ENCODE measurements at places on chromosomes 4 and X. TPM values are rescaled to one million over a fixed set of nuclear protein-coding genes. Genes with fewer than 3 reads are reported as not detected.

RRH gene
- total RNA-seq, result not detected

DDIT4L gene
- 3.4 TPM for total RNA-seq

BRCC3 gene
- 42.5 TPM for total RNA-seq

ATP2B3 gene
- total RNA-seq, result 0.10 TPM

RASSF6 gene
- not detected for total RNA-seq

DNA sequence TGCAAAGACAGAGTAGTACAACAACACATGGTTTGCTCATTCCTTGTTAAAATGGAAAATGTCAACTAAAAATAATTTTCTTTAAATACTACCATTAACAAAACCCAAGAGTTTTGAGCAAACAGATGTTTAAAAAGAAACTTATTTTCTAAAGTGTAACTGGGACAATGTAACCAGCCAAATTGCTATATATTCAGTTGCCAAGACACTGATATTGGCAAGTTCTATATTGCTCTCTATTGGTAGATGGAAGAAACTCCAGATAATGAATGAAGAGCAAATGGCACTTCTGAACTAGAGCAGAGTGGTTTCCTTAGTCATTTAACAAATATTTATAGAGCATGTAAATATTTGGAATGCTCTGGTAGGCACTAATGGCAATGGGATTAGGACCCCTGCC is 966.2 kb downstream of the RPA4 start:
- peaks cover 15% of the 10 kb centered on the region for H3K36me3 ChIP-seq
- no peak overlapping the region for H3K4me3 ChIP-seq
- DNase-seq, result no peak
- peaks cover 9% of the 10 kb centered on the region for H3K27me3 ChIP-seq
- H3K27ac ChIP-seq, result no peak overlapping the region
- no peaks in the 10 kb centered on the region for H3K4me1 ChIP-seq

- H3K27me3 ChIP-seq, result no peaks in the 10 kb centered on the region
- no peak for DNase-seq
- H3K4me1 ChIP-seq, result peaks cover 7% of the 10 kb centered on the region
- no peaks in the 10 kb centered on the region for H3K36me3 ChIP-seq
Observed at GRCh38 chrX:8036914-8037313, 109.7 kb upstream of the PNPLA4 start.

GRCh38 chr4:42410446-42410845 is 13.2 kb downstream of the SHISA3 start:
- peaks cover 13% of the 10 kb centered on the region for H3K4me1 ChIP-seq
- H3K4me3 ChIP-seq, result no peak overlapping the region
- no peak overlapping the region for H3K27ac ChIP-seq
- peaks cover 5% of the 10 kb centered on the region for H3K27me3 ChIP-seq
- DNase-seq, result no peak

DNA sequence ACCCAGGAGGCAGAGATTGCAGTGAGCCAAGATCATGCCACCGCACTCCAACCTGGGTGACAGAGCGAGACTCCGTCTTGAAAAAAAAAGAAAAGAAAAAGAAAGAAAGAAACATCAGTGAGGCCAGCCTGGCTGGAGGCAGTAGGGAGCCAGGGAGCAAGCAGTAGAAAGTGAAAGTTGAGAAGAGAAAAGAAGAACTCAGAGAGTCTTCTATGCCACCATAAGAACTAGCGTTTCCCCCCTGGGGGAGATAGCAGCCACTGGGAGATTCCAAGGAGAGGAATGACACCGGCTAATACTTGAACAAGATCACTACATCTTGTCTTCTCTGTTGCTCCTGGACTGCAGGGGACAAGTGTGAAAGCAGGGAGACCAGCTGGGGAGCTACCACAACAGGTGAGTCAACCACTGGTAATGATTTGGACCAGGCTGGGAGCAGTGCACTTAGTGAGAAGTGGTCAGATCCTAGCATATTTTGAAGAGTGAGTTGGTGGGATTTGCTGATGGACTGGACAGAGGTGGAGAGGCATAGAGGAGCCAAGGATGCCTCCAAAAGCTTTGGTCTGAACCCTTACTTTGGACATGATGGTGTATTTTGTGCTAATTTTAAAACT is 33.4 kb downstream of the SLC2A9 start:
- DNase-seq, result no peak
- H3K27me3 ChIP-seq, result peaks cover 2% of the 10 kb centered on the region
- no peaks in the 10 kb centered on the region for H3K4me1 ChIP-seq
- no peak overlapping the region for H3K27ac ChIP-seq
- H3K36me3 ChIP-seq, result no peaks in the 10 kb centered on the region

- peaks cover 6% of the 10 kb centered on the region for H3K27me3 ChIP-seq
- peak; percentile 70 for DNase-seq
- H3K4me3 ChIP-seq, result peak within 1 kb of the TSS; percentile 87
- peak within 1 kb of the TSS; percentile 8 for H3K27ac ChIP-seq
- H3K36me3 ChIP-seq, result no peaks in the 10 kb centered on the region
Observed at GRCh38 chr4:155208258-155209054, at the start of gene NPY2R. NPY2R (plus strand) TSS chr4:155208636; CDS start chr4:155213940, 5,304 bp downstream.

GRCh38 chrX:153533091-153533490 is 15.6 kb downstream of the ATP2B3 start:
- H3K36me3 ChIP-seq, result no peaks in the 10 kb centered on the region
- no peaks in the 10 kb centered on the region for H3K4me1 ChIP-seq

DNA sequence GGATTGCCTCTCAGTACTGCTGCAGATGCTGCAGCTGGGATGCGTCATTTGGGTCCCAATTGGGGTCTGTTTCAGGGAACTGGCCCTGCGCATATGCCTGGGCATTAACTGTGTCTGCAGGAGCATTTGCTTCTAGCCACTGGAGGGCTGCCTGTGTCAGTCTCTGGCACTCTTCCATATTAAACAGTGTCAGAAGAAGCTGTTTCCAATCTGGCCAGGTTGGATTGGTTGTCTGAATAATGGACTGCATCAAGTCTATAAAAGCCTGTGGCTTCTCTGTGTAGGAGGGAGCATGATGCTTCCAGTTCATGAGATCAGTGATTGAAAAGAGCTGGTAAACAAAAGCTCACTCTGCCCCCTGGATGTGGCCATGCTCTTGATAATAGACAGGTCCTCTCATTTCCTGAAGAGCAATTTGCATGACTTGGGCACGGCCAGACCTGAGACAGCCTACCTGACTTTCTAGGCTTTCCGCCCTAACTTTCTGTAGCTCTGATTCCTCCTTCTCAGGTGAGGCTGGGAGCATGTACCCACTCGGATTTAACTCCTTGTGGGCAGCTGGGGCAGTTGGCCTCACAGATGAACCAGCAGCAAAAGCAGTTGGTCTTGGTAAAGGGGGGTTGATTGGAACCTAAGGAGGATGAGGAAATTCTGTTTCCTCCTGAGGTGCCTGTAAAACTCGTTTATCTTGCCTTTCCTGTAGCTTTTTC is 29.2 kb downstream of the SULT1E1 start:
- H3K36me3 ChIP-seq, result no peaks in the 10 kb centered on the region
- peaks cover 6% of the 10 kb centered on the region for H3K4me1 ChIP-seq
- no peak overlapping the region for H3K27ac ChIP-seq
- no peak for DNase-seq
- H3K4me3 ChIP-seq, result no peak overlapping the region
